ENCODE measurements at places on chromosomes 5 and 9. TPM values are rescaled to one million over a fixed set of nuclear protein-coding genes. Genes with fewer than 3 reads are reported as not detected.
A peak's percentile ranks its signal among the peaks of the same experiment; 100 is the strongest.

GRCh38 chr9:78030553-78031443, 813 bp downstream of the GNAQ start:
- H3K27me3 ChIP-seq: no peaks in the 10 kb centered on the region
- peak overlapping the region; percentile 49 for H3K27ac ChIP-seq
- H3K4me1 ChIP-seq: peaks cover 42% of the 10 kb centered on the region

- no peaks in the 10 kb centered on the region for H3K27me3 ChIP-seq
- no peak overlapping the region for H3K27ac ChIP-seq
- H3K4me3 ChIP-seq: no peak overlapping the region
- DNase-seq: no peak
- no peaks in the 10 kb centered on the region for H3K4me1 ChIP-seq
Measured at GRCh38 chr5:116032991-116033390, 719 bp downstream of the ARL14EPL start.

DNA sequence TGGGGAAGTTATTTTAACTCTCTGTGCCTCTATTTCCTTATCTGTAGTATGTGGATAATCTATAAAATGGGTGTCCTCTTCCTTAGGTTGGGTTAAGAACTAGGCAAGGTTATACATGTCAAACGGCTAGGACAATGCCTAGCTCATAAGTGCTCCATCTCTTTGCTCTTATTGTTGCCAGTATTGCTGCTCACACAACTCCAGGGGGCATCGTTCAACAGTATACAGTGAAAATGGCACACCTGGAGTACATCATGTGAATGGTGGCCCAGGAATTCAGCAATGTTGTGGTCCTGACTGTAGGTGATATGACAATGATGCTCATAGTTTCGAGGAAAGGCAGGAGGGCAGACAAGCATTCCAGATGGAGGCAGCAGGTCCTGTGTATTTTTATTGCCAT, 30.1 kb downstream of the SLIT3 start:
- no peaks in the 10 kb centered on the region for H3K4me1 ChIP-seq
- H3K27me3 ChIP-seq: no peaks in the 10 kb centered on the region
- H3K4me3 ChIP-seq: no peak overlapping the region
- no peak overlapping the region for H3K27ac ChIP-seq

- peaks cover 20% of the 10 kb centered on the region for H3K4me1 ChIP-seq
- H3K36me3 ChIP-seq: no peaks in the 10 kb centered on the region
- no peak for DNase-seq
Measured at GRCh38 chr5:81717860-81718259, 33.0 kb downstream of the SSBP2 start.

- DNase-seq: no peak
- no peaks in the 10 kb centered on the region for H3K4me1 ChIP-seq
- no peaks in the 10 kb centered on the region for H3K36me3 ChIP-seq
- H3K27me3 ChIP-seq: peaks cover 12% of the 10 kb centered on the region
- no peak overlapping the region for H3K4me3 ChIP-seq
Measured at GRCh38 chr5:6582507-6583048, 50.3 kb downstream of the NSUN2 start.

The SPOCK1 gene
- not detected for total RNA-seq

DNA sequence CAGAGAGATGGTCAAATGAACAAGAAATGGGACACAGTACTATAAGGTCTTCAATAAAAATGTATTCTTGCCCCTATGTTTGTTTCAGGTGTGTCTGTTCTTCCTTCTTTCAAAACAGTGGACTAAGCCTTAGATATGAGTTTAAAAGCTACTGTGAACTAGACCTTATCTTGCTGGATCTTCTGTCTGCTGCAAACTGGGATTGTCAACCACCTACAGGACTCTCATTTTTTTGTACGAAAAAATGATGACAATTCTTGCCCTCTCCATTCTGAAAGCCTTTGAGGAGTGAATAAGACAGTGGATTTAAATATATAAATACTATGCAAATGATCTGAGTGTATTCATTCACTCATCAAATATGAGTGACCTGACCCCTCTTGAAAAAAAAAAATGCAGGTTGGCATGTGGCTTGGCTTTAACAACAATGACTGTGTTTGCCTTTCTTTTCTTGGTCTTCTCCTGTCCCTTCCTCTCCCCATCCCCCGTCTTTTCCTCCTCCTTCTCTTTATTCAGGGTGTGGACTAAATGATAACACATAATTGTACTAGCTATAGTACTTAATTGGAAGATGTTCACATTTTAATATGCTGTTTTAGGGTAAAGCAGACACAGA, 235.5 kb upstream of the TRIM32 start:
- no peaks in the 10 kb centered on the region for H3K27me3 ChIP-seq
- H3K27ac ChIP-seq: no peak overlapping the region
- H3K4me3 ChIP-seq: no peak overlapping the region
- no peak for DNase-seq
- no peaks in the 10 kb centered on the region for H3K36me3 ChIP-seq

DNA sequence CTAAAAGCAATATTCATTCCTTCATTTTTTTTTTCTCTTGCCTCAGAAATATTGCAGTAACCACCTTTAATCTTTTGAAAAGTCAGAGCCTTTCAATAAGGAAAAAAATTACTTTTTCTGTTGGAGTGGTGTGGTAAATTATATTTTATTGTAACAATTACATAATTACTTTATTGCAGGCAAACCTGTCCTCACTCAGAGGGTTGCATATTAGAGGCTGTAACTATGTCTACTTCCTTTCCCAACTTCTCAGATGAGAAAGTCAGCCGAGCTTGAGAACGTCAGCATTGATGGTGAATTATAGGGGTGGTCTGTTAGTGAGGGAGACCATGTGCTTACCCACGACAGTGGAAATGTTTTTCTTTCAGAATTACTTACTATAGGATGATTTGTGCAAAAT, 611.8 kb downstream of the KIF4B start:
- no peaks in the 10 kb centered on the region for H3K27me3 ChIP-seq
- no peak for DNase-seq
- no peak overlapping the region for H3K27ac ChIP-seq
- no peaks in the 10 kb centered on the region for H3K4me1 ChIP-seq

- H3K4me1 ChIP-seq: no peaks in the 10 kb centered on the region
- no peak overlapping the region for H3K4me3 ChIP-seq
Measured at GRCh38 chr5:56369361-56369811, 136.3 kb upstream of the ANKRD55 start.

- H3K27ac ChIP-seq: no peak overlapping the region
- no peaks in the 10 kb centered on the region for H3K36me3 ChIP-seq
- H3K4me1 ChIP-seq: no peaks in the 10 kb centered on the region
- DNase-seq: no peak
- no peak overlapping the region for H3K4me3 ChIP-seq
Measured at GRCh38 chr9:133429641-133430161, 7.5 kb downstream of the ADAMTS13 start.

The GADD45G gene
- total RNA-seq: 3.4 TPM

GRCh38 chr5:91074615-91075014, 308.5 kb downstream of the ARRDC3 start:
- DNase-seq: no peak
- H3K27ac ChIP-seq: no peak overlapping the region
- no peaks in the 10 kb centered on the region for H3K27me3 ChIP-seq
- H3K36me3 ChIP-seq: no peaks in the 10 kb centered on the region
- no peaks in the 10 kb centered on the region for H3K4me1 ChIP-seq

DNA sequence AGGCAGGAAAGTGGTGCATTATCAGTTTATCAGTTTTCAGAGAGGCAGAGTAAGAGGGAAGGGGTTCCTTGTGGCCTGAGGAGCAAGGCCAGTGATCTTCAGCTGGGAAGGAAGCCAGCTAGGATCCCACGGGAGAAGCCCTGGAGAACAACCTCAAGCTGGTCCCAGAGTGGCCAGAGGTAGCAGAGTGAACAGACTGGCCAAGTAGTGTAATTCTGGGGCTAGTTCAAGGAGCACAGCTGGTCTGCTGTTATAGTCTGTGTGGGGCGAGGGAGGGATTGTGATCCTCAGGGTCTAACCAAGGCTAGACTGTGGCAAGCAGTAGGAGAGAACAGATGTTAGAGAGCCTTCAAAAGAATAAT, 164.6 kb downstream of the CARTPT start:
- DNase-seq: no peak
- H3K36me3 ChIP-seq: no peaks in the 10 kb centered on the region
- no peaks in the 10 kb centered on the region for H3K4me1 ChIP-seq
- H3K27ac ChIP-seq: no peak overlapping the region
- H3K4me3 ChIP-seq: no peak overlapping the region

GRCh38 chr5:83538786-83539462, 67.4 kb downstream of the VCAN start:
- H3K4me3 ChIP-seq: no peak overlapping the region
- H3K36me3 ChIP-seq: no peaks in the 10 kb centered on the region
- H3K27ac ChIP-seq: no peak overlapping the region
- no peaks in the 10 kb centered on the region for H3K27me3 ChIP-seq

DNA sequence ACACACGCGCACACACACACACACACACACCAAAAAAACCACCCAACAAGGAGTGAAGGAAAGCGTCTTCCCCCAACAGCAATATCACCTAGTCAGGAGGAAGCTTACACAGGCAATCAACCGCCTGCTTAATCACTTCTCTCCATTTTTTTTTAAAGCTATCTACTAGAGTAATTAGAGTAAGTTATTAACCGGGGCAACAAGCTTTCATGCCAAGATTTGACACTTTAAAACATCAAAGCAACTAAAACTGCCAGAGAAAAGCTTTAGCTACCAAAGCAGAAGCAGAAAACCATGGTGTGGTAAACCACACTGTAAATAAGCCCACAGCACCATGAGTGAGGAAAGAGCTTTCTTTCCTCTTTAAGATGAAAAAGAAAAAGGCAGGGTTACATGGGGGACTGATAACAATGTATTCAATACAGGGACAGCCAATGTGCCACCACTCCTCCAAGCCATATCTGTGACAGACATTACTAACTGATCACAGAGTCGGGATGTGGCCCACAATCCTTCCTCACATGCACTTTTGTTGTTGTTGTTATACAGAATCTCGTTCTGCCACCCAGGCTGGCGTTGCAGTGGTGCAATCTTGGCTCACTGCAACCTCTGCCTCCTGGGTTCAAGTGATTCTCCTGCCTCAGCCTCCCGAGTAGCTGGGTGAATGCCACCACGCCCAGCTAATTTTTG, 282.1 kb downstream of the CRB2 start:
- peaks cover 26% of the 10 kb centered on the region for H3K4me1 ChIP-seq
- H3K27ac ChIP-seq: no peak overlapping the region
- DNase-seq: peak; percentile 59
- no peaks in the 10 kb centered on the region for H3K36me3 ChIP-seq

The C5orf52 gene
- total RNA-seq: not detected

DNA sequence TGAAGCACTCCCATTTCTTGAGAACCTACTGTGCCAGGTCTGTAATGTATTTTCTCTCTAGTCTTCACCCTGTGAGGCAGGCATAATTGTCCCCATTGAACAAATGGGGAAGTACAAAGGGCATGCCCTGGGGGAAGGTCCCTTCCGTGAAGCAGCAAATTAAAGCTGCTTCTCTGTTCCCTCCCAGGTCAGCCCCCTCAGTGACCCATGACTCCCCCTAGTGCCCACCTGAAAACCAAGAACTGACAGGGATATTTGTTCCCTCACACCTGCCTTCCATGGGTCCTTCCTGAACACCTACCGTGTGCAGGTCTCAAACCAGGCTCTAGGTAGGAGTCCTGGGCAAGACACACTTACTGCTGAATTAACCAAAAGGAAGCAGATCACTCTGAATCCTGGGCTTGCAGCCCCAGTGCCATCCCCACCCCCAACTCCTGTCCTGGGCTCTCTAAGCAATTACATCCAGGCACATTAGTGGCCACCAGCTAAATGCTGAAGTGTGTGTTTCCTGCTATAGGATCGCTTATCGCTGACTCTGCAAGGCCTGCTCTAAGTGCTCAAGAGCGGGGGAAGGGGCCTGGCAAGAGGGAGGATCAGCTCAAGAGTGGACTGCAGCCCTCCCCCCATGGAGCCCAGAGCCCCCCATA, 254.8 kb downstream of the CDK5RAP2 start:
- no peaks in the 10 kb centered on the region for H3K27me3 ChIP-seq
- H3K4me1 ChIP-seq: no peaks in the 10 kb centered on the region
- H3K4me3 ChIP-seq: no peak overlapping the region
- no peak for DNase-seq

- H3K36me3 ChIP-seq: no peaks in the 10 kb centered on the region
- DNase-seq: no peak
- H3K4me1 ChIP-seq: no peaks in the 10 kb centered on the region
- no peak within 1 kb of the TSS for H3K27ac ChIP-seq
- no peaks in the 10 kb centered on the region for H3K27me3 ChIP-seq
Measured at GRCh38 chr9:83062651-83063527, at the start of gene RASEF. Gene RASEF (minus strand): TSS chr9:83063142. CDS start chr9:83062867, 275 bp downstream.

DNA sequence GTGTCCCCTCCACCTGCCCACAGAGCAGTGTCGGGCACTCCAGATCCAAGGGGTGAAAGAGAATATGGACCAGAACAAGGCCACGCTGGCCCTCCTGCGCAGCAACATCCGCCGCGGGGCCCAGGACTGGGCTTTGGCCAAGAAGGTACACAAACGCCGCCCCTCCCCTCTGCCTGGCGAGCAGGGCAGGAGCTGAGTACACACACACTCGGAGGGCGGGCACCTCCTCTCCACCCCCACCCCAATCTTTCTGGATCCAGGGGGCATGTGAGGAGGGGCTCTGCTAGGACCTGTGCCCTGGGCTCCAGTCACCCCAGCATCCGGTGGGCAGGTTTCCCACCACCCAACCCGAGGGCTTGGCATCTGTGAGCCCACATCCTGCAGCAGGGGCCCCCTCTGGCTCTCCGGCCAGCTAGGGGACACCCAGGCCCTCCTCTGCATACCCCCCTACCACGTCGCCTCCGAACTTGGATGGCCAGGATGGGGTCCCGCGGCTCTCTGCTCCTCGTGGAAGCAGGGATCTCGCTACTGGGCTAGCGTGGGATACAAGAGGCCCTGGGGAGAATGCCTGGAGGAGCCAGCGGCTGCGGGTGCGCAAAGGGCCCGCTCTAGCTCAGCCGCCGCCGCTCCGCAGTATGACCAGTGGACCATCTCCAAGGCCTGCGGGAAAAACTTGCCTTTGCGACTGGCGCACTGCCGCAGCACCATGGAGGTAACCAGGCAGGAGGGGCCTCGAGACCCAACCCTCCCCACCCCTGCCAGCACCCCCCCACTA, 3.1 kb downstream of the CCDC183 start:
- no peaks in the 10 kb centered on the region for H3K36me3 ChIP-seq
- peaks cover 30% of the 10 kb centered on the region for H3K4me1 ChIP-seq
- peak overlapping the region; percentile 66 for H3K4me3 ChIP-seq
- no peak for DNase-seq

- DNase-seq: no peak
- no peak overlapping the region for H3K27ac ChIP-seq
- no peaks in the 10 kb centered on the region for H3K4me1 ChIP-seq
Measured at GRCh38 chr5:27502236-27502635, 463.9 kb upstream of the CDH9 start.

DNA sequence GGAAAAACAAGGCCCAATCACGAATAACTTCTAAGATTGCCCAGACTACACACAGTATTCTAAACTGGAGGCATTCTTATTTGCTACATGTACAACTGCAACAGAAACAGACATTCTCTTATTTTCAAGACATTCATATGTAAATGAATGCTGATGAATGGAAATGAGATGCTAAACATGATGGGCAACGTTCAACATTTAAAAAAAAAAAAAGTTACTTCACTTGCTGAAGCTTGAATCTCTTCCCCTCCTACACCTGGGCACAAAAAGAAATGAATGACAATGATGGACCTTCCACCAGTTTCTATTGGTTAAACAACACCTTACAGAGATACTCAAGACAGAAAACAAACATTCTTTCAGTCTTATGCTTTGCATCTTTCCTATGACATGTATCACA, 160.5 kb downstream of the BNC2 start:
- no peak for DNase-seq
- no peak overlapping the region for H3K27ac ChIP-seq
- H3K4me1 ChIP-seq: no peaks in the 10 kb centered on the region
- no peaks in the 10 kb centered on the region for H3K36me3 ChIP-seq
- H3K4me3 ChIP-seq: no peak overlapping the region

- H3K27me3 ChIP-seq: no peaks in the 10 kb centered on the region
- H3K36me3 ChIP-seq: no peaks in the 10 kb centered on the region
- no peaks in the 10 kb centered on the region for H3K4me1 ChIP-seq
- DNase-seq: no peak
Measured at GRCh38 chr5:77957516-77957915, 181.4 kb upstream of the TBCA start.

All from CD8-positive, alpha-beta memory T cell (primary cell).